Pericardium fibroblast (primary cell): ENCODE measurements at places on chromosomes 16 and 17. TPM values are rescaled to one million over a fixed set of nuclear protein-coding genes. Genes with fewer than 3 reads are reported as not detected.

The PLXDC1 gene
- 0.09 and 0.70 TPM in 2 replicates for total RNA-seq

The SOX8 gene
- total RNA-seq = 0.70 and 1.1 TPM in 2 replicates

The CDH1 gene
- total RNA-seq = not detected in 2 replicates

The CCL5 gene
- not detected in 2 replicates for total RNA-seq

The CA5A gene
- total RNA-seq = not detected in 2 replicates

The ZNF469 gene
- 8.2 and 11.7 TPM in 2 replicates for total RNA-seq

The KLHL36 gene
- 36.0 and 38.9 TPM in 2 replicates for total RNA-seq

The MAP2K6 gene
- total RNA-seq = 0.23 and 16.8 TPM in 2 replicates

The ZNF385C gene
- 0.60 TPM in 1 of 2 replicates, not detected in the other for total RNA-seq

The CARD14 gene
- total RNA-seq = not detected in 2 replicates

The HOXB13 gene
- not detected in 2 replicates for total RNA-seq

The TBX2 gene
- 8.8 and 12.7 TPM in 2 replicates for total RNA-seq

The CD300A gene
- not detected in 2 replicates for total RNA-seq

The UMOD gene
- total RNA-seq = not detected in 2 replicates

The EPOP gene
- total RNA-seq = 4.4 and 6.7 TPM in 2 replicates

The BICDL2 gene
- total RNA-seq = 0.23 TPM in 1 of 2 replicates, not detected in the other

The VASN gene
- total RNA-seq = 214 and 253 TPM in 2 replicates

The NACA2 gene
- not detected in 2 replicates for total RNA-seq

The GJC1 gene
- 4.3 and 5.3 TPM in 2 replicates for total RNA-seq

The ELMO3 gene
- total RNA-seq = 0.34 and 0.58 TPM in 2 replicates

The TP53TG3D gene
- 0.26 TPM in 1 of 2 replicates, not detected in the other for total RNA-seq
